ENCODE measurements at places on chromosomes 11 and 22. TPM values are rescaled to one million over a fixed set of nuclear protein-coding genes. Genes with fewer than 3 reads are reported as not detected.

Gene BCO2
- total RNA-seq: 1.6 TPM

Gene NXPE4
- total RNA-seq: not detected

Gene TRIM51
- not detected for total RNA-seq

Gene SYCE3
- total RNA-seq: not detected

Gene SCGB2A2
- total RNA-seq: not detected

Gene SHISAL1
- under 0.01 TPM for total RNA-seq

Measured in nasal cavity respiratory epithelium epithelial cell of viscerocranial mucosa (primary cell).